ENCODE measurements at places on chromosomes 13 and 19.

DNA sequence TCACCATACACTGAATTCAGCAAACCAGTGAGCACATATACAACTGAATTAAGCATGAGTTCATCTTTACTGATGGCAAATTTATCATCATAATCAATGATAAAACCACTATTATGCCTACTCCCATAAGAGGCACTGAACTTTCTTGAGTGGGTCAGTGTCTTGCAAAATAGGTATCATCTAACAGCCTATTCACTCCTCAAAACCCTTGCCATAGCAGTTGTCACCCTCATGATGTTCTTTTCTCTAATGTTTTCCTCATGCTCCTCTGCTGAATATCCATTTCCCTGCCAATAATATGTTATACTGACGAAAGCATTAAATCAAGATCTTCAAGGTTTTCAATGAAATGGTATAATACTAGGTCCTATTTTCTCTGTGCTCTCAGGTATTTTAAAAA, 5.6 kb downstream of the ARGLU1 start:
- DNase-seq: no peak

DNA sequence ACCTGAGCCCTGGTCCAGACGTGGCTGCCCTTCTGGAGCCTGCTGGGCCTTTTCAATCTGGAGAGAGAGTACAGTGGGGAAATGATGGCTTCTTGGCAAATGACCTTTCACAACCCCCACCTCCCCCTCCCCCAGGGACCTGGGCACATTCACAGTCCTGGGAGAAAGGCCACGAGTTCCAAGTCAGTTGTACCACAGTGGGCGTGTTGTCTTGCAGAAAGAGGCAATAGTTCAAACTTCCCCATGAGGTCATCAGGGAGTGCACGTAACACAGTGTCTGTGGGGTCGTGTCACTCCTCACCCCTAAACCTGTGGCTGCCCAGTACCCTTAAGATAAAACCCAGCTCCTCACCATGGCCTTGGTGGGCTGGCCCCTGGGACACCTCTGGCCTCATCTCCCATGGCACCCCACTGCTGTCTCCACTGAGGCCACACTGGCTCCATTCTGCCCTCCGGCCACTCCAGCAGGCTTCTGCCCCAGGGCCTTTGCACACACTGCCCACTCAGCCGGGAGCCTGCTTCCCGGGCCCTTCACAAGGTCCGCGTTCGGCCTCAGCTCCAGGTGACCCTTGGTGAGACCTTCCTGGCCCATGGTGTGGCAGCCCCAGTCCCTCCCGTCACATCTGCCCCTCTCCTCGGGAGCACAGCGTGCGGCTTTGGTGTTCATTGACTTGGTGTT, 13.3 kb downstream of the PLIN4 start:
- DNase-seq: no peak

DNA sequence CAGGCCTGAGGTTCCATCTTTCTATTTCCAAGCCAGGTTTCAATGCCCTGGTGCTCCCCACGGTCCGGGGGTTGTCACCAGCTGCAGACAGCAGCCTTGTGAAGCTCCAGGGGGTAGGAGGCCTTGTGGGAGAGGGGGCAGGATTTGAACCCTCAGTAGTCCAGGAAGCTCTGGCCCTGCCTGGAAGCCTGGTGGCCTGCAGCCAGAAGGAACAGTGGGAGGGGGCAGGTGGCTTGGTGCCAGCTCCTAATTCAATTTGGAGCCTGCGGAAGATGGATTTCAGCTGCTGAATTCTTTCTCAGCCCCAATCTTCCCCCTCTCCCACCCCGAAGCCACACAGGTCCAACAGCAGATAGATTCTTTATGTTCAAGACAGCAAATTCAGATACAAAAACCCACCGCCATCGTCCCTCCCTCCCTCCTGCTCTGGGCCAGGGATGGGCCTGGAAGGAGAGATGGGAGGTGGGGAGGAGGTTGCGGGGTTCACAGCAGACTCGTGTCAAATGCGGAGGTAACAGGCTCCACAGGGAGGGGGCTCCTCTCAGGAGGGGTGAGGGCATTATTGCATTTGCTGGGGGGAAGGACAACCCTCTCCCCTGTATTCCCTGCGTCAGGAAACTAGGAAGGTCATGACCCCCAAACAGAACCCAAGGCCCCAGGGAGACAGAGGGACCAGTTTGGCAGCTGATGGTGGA, 2.4 kb upstream of the PTGER1 start:
- DNase-seq: no peak

DNA sequence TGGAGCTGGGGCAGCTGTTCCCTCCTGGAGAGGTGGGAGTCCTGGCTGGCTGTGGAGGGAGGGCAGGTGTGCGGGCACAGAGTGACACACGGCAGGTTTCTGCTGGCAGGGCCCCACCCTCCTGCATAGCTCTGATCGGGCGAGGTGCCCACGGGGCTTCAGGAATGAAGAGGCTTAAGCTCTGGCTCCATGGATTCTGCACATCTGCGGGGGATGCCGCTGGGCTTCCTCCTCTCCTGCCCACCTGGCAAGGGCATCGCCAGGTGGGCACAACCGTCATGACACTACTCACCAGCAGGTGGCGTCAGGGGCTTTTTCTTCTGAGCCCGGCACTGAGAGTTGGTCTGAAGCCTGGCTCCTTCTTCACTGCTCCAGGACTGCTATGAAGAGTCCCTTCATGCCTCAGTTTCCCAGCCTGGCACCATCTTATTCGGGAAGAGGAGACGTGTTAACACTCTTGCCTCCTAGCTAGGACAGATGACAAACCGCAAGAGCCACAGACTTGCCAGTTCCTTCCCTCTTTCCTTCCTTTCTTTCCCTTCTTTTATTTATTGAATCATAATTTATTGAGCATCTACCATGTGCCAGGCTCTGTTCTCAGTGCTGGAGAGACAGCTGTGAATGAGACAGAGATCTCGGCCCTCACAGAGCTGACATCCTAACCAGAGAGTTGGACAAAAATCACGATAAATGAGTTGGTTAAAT, 15.2 kb upstream of the PAK4 start:
- peak; percentile 71 for DNase-seq

DNA sequence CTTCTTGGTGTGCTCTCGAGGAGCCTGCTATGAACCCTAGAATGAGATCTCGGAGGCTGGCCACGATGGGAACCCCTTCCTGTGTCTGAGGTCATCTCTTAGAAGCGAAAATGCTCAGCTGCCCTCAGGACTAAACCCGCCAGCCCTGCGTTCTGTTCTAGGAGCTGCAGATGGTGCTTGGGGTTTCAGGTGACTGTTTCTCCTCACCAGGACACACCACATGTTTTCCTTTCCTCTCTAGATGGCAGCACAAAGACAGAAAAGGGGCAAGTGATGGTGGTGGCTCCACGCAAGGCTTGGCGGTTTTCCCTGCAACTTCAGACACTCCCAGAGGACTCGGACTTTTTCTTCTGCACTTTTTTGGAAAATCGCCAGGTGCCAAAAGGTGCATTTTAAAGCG, 60.1 kb downstream of the RNASEH2B start:
- DNase-seq: no peak

- DNase-seq: no peak
These were observed 245.7 kb upstream of the CSNK1A1L start for GRCh38 chr13:37351211-37351610.

GRCh38 chr19:39131255-39131755, 5.7 kb downstream of the PAK4 start:
- DNase-seq: no peak

DNA sequence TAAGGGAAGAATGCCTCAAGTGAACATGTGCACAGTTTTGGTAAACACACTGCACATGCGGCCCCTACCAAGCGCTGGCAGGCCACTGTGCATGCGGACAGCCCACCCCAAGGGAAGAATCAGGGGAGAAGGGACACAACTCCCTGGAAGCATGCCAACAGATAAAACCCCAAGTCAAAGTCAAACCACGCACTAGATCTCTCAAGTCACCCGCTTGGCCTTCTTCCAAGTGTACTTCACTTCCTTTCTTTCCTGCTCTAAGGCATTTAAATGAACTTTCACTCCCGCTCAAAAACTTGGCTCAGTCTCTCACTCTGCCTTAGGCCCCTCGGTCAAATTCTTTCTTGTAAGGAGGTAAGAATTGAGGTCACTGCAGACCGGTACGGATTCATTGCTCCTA, 4.6 kb upstream of the RFXAP start:
- no peak for DNase-seq

DNA sequence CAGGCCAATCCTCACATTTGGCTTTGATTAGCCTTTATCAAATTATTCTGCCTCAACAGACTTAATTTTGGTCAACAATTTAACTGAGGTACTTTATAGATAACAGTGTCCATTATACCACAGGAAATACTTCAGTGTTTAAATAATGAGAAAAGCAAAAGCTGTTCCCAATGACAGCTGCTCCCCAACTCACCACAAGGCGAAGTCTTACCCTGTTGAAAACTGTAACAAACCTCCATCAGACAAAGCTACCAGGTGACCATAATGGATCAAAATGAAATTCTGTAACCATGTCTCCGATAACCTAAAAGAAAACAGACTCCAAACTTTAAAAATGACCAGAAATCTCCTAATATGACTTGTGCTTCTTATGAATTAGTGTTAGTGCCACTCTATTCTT, 50.3 kb downstream of the ZNF44 start:
- DNase-seq: no peak

DNA sequence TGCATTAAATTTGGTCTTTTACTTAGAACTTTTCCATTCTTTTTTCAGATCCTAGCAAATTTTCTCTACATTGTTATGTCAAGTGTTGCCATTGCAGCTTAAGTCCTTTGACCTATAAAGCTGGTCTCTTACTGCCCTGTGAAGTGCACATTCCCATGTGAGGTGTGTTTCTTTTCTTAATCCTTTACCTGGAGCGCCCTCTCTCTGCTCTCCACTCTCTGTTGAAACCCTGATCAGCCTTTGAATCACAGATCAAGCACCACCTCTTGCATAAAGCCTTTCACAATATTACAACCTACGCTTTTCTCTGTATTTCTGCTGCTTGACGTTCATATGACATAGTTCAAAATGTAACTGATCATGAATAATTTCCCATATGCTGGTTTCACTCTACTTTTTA, 84.8 kb downstream of the PCDH17 start:
- no peak for DNase-seq

- no peak for DNase-seq
These were observed 194.5 kb downstream of the FOXO1 start for GRCh38 chr13:40471911-40472310.

DNA sequence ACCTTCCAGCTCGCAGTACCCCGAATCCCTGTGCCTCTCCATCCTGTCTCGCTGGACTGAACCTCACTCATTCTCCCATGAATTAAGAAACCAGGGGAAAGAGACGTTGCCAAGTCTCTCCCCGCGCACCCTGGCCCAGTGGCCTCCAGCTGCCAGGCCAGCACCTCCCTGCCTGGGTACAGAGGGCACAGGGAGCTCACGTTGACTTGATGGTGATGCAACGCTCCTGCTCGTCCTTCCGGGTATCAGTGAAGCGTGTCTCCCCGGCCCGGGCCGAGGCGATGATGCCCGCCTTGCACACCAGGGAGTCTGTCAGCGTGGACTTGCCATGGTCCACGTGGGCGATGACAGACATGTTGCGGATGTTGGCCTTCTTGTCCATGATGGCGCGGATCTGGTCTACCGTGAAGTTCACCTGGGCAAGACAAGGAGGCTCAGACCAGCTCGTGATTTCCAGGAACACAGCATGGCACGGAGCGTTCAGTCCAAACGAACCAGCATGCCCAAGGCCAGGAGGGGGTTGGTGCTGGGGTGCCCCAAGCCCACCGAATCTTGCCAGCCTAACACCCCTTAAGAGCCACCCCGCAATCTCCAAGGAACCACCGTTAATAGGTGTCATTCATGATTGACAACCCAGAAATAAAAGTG, 1.2 kb downstream of the EEF2 start:
- DNase-seq: no peak

- no peak for DNase-seq
These were observed 16.3 kb upstream of the RNASEH2B start for GRCh38 chr13:50893211-50893852.

DNA sequence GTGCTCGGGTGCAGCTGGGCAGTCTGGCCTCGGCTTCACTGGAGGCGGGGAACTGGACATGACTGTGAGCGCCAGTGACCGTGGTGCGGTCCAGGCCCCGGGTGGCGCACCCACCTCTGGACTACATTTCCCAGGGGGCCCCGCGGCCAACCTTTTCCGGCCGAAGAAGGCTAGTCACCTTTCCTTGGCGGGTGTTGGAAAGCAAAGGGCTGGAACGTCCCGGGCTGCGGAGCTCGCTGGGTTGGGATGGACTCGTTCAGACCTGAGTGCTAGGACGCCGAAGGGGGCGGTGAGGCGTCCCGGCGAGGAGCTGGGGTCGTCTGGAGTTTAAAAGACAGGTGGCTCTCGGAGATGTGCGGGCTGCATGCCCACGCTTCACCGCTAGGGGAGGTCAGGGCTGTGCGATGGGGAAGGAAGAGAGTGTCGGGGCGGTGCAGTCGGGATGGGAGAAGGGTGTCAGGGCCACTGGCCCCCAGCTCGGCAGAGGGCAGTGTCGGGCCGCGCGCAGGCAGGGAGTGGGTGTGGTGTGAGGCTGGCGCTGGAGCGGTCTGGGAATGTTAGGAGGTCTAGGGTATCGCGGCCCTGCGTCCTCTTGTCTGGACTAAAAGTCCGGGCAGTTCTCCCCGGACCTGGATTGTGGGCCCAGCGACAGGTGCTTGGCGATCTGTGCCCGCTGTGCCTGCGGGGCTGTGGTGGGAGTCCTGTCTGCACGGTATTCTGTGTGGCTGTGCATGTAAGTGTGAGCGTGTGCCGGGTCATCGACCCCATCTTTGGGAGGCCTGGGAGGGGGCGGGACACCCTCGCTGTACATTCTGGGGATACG, 57.1 kb downstream of the ZNF568 start:
- peak; percentile 73 for DNase-seq

DNA sequence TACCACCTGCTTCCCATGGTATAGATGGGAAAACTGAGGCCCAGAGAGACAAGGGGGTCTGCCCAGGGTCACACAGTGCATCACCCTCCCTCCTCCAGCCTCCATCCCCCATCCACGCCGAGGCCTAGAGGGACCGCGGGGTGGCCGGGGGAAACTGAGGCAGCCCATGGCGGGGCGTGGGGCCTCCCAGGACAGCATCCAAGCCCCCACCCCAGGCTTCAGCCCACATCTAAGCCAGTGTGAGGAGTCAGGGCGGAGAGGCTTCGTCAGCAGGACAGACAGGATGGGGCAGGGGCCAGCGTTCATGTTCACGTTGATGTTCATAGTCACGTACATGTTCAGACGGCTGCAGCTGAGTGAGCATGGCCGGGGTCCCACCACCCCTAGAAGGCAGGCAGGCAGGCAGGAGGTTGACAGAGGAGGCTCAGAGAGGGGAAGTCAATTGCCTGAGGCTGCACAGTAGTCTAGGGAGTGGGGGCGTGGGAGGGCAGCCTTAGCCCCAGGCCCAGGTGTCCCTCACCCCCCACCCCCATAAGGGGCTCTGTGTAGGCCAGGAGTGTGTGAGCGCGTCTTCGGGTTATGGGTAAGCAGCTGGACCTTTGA, 23.3 kb downstream of the SMIM24 start:
- no peak for DNase-seq

All from stimulated activated CD4-positive, alpha-beta T cell treated with anti-CD3 and anti-CD28 coated beads, Interleukin-12 subunit alpha, Interleukin-12 subunit beta, amount 100 ng/mL, for 48 hours (primary cell).